ENCODE measurements at places on chromosomes 11 and 22.
A peak's percentile ranks its signal among the peaks of the same experiment; 100 is the strongest.

DNA sequence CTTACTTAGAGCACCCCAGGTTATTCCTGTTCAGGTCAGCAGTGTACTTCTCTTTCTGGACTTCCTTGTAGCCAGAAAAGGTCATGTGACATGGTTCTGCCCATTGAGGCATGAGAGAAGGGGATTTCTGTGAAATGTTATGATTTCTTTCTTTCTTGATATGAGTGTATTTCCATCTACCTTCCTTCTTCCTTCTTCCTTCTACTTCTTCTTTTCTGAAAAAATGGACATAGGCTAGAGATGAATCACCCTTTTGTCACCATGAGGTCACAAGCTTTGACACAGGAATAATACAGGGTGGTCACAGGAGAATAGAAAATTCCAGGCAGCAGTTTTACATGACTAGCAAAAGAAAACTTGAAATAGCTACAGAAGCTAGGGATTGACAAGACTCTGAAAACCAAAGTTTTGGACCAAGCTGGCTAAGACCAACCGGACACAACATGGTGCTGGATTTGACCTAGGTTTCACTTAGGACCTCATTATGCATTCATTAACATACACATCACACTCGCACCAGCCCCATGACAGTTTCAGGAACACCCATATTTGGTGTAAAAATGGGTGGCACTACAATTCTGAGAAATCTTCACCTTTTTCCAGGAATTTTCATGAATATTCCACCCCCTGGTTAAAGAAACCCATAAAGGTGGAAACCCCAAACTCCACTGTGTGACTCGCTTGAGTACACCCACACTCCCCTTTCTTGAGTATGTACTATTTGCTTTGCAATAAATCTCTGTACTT, 21.2 kb upstream of the MAP6 start:
- peak; percentile 16 for DNase-seq

DNA sequence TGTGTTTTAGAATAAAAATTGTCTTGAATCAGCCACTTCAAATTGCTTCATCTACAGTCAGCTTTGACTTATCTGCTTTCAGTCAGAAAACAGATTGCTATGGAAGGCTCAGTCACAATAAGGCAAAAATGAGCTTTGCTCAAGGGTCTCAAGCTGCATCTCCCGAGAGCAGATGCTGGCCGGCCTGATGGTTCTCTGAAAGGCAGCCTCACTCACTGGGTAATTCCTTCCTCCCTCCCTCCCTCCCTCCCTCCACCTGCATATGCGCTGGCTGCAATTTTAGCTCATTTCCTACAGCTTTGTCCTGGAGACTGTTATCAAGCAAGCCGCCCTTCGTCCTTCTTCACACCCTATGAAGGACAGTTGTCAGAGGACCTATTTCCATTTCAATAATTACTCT, 1.6 kb upstream of the IZUMO1R start:
- no peak for DNase-seq

GRCh38 chr11:69411257-69411924, 70.1 kb upstream of the LINC01488 start:
- peak; percentile 19 for DNase-seq

DNA sequence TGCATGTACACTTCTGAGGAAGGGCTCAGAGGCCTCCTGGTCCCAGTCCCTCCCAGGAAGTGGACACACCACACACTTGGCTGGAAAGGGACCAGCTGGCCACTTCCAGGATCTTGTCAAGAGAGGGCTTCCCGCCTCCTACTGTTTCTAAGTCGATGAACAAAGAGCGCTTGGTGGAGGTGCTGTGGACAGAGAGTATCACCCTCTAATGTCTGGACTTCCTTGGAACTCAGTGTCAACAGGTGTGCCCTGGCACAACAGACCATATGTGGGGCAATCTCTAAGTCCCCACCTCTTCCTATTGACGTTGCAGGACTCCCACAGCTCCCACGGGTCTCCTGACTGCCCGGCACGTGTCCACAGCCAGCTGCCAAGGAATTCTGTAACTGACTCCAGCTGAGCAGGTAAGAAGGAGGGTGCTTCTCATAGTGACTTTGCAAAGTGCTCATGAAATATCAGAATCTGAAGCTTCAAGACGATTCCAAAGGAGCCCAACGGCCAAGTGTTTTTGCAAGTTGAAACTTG, 16.1 kb downstream of the POU2AF1 start:
- no peak for DNase-seq

- DNase-seq: no peak
These were observed 10.4 kb downstream of the NUP98 start for GRCh38 chr11:3786781-3787428.

DNA sequence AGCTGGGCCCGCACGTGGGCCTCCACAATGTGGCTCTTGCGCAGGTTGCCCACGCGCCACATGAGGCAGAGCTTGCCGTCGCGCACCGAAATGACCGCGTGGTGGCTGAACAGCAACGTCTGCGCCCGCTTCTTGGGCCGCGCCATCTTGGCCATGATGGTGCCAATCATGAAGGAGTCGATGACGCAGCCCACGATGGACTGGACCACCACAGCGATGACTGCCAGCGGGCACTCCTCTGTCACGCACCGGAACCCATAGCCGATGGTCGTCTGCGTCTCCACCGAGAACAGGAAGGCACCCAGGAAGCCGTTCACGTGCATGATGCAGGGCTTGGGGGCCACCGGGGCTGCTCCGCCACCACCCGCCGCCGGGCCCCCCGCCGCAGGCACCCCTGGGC, 27.5 kb downstream of the KCNJ4 start:
- DNase-seq: no peak

GRCh38 chr22:49242480-49242879, 585.2 kb downstream of the BRD1 start:
- DNase-seq: no peak

- no peak for DNase-seq
These were observed 80.4 kb upstream of the EED start for GRCh38 chr11:86164106-86164505.

GRCh38 chr11:2752923-2753322, 53.1 kb upstream of the KCNQ1OT1 start:
- DNase-seq: no peak

DNA sequence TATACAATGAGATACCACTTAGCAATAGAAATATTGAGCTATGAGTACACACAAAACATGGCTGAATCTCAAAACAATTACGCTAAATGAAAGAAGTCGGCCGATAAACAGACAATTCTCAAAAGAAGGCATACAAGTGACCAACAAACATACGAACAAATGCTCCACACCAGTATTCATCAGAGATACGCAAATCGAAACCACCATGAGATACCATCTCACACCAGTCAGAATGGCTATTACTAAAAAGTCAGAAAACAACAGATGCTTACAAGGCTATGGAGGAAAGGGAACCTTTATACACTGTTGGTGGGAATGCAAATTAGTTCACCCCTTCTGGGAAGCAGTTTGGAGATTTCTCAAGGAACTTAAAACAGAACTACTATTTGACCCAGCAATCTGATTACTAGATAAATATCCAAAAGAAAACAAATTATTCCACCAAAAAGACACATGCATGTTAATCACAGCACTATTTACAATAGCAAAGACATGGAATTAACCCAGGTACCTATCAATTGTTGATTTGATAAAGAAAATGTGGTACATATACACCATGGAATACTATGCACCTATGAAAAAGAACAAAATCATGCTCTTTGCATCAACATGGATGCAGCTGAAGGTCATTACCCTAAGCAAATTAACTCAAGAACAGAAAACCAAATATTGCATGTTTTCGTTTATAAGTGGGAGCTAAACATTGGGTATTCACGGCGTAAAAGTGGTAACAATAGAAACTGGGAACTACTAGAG, 90.9 kb upstream of the GRAMD1B start:
- DNase-seq: peak; percentile 20

- no peak for DNase-seq
These were observed 198.5 kb upstream of the NCAM1 start for GRCh38 chr11:112762707-112763090.

- DNase-seq: no peak
These were observed 9.0 kb upstream of the MICAL3 start for GRCh38 chr22:18033204-18033998.

DNA sequence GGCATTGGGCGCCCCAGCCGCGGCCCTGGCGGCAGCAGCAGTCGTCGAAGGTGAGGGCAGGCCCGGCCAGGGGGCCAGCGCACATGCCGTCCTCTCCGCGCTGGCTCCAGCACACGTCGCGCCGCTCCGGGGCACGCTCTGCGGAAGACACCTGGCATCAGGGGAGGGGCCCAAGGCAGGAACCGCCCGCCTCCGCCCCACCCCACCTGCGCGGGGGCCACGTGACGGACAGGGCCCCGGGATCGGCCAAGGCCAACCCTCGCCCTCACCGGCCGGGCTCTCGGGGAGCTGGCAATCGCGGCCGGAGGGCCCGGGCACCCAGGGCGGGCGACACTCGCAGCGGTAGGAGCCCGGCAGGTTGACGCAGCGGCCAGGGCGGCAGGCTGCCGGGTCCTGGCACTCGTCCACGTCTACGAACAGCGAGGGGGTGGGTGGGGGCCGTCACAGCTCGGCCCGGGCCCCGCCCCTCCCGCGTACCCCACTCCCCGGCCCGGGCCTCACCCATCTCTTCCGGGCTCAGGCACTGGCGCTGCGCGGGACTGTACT, 14.9 kb downstream of the SCYL1 start:
- DNase-seq: no peak

- DNase-seq: no peak
These were observed 128.3 kb downstream of the ARL14EP start for GRCh38 chr11:30451167-30451566.

DNA sequence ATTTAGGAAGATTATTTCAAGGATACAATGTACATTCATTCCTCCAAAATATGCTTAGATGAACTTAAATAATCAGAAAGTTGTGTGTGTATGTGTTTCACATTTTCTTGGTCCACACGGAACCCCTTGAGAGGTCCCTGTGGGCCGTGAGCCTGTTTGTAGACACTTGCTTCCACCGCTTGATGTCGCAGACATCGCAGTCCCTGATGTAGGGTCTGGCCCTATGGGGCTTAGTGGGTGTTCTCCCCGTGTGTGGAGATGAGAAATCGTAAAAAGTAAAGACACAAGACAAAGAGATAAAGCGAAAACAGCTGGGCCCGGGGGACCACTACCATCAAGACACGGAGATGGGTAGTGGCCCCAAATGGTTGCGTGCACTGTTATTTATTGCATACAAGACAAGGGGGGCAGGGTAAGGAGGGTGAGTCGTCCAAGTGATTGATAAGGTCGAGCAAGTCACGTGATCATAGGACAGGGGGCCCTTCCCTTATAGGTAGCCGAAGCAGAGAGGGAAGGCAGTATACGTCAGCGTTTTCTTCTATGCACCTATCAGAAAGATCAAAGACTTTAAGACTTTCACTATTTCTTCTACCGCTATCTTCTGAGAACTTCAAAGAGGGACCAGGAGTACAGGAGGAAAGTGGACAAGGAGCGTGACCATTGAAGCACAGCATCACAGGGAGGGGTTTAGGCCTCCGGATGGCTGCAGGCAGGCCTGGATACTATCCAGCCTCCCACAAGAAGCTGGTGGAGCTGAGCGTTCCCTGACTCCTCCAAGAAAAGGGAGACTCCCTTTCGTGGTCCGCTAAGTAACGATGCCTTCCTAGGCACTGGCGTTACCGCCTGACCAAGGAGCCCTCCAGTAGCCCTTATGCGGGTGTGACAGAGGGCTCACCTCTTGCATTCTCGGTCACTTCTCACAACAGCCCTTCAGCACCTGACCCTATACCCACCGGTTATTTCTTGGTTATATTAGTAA, 1.2 kb upstream of the APOBEC3C start:
- no peak for DNase-seq

DNA sequence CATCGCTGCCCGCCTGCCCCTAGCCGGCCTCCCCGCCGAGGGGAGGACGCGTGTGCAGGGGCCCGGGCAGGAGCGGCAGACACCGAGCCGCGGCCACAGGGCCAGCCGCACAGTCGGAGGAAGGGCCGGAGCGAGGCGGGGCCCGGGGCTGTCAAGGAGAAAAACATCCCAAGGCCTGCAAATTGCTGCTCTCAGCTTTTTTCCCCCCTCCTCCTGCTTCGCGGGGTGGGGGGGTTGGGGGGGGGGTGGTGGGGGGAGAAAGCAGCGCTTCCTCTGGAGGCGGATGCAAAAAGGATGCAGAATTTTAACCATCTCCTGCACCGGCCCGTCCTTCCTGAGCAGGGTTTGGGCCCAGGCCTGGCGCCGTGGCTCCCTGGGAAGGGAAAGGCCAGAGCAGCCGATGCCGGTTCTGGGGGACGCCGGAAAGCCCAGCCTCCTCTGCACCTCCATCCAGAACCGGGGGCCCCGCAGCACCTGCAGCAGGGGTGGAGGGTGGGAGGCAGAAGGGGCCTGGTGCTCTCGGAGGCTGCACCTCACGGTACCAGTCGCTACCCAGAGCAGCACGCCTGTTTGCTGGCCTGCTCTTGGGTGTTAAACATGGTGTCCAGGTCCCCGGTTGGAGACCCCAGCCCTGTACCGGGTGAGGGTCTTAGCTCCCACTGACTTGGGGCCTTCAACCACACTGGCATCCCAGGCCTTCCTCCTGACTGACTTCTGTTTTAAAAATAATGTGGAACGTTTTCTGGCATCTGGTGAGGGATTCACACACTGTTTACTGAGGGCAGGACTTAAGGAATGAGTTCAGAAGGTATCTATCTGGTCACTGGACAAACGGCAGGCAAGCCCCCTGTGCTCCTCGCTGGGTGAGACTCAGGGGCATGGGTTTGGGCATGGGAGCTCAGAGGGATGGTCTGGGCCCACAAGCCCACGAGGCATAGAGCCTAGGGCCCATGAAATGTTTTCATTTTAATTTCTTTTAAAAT, 77.4 kb upstream of the WNT7B start:
- DNase-seq: peak; percentile 49

DNA sequence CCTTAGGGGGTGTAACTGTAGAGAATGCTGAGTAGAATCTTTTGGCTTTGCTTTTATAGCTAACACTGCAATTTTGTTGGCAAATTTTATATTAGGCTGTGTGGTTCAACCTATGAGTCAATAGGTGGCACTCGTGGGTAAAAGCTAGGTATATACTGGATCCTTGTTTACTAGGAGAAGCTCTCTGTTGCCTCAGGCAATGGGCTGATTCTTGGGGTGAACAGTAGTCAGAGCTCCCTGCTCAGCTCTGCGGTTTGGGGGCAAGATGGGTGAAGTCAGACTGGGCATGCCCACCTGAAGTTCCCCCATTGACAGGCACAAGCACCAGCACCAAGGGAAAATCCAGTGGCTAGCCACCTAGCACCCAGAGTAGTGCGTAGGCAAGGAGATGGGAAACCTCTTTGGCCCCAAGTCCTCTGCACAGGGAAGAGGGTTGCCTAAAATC, 238.7 kb downstream of the FAM181B start:
- no peak for DNase-seq
